ENCODE measurements at places on chromosomes 7 and 10.

- DNase-seq, result no peak
Observed at GRCh38 chr10:132745971-132746370, 40.0 kb downstream of the NKX6-2 start.

GRCh38 chr10:132209978-132210530, 23.3 kb downstream of the DPYSL4 start:
- DNase-seq, result no peak

DNA sequence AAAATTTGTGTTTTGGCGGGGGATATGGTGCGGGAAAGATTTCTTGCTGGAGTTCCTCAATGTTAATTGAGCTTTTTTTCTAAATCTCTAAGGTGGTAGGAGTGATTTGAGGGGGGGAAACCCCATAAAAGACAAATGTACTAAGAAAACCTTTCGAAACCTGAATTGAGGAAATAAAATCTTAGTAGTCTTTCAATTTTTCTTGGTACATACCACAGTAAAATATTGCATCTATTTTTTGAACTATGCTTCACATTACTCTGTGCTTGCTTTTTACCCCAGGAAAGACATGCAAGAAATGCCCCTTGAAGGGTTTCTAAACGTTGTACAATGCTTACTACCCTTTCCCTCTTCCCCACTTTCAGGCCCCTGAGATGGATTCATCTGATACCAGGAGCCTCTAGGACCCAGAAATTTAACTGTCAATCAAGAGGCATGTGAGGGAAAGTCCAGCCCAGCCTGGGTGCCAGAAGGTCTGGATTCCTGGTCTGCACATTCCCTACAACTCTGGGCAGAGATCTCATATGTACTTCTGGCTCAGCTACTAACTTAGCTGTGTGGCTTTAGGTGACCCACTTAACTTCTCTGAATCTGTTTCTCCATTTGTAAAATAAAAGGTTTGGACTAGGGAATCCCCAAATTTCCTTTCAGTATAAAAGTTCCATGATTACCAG, 5.8 kb upstream of the PDCD4 start:
- DNase-seq, result no peak

DNA sequence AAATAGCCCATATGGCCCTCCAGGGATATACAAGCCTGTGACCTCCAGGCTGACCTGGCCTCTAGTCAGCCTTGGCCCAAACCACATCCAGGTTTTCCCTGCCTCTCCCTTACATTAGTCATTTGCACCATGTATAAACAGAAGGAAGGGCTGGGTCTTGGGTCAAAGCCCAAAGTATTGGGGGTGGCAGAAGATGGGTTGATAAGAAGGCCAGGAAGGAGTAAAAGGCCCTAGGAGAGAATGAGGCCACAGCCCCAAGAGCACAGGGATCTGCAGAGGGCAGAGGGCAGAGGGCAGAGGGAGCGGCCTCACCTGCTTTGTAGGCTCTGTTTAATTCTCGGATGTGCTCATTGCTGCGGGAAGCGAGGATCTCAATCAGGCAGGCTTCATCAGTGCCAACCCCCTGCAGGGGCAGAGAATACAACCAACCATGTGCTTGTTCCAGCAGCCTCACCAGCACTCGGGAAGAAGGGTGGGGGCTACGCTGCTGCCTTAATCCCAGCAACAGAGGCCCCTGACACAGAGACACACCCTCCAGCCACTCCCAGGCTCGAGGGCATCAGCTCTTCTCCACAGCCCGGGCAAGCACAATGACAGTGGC, 31.3 kb downstream of the PLAC9 start:
- no peak for DNase-seq

DNA sequence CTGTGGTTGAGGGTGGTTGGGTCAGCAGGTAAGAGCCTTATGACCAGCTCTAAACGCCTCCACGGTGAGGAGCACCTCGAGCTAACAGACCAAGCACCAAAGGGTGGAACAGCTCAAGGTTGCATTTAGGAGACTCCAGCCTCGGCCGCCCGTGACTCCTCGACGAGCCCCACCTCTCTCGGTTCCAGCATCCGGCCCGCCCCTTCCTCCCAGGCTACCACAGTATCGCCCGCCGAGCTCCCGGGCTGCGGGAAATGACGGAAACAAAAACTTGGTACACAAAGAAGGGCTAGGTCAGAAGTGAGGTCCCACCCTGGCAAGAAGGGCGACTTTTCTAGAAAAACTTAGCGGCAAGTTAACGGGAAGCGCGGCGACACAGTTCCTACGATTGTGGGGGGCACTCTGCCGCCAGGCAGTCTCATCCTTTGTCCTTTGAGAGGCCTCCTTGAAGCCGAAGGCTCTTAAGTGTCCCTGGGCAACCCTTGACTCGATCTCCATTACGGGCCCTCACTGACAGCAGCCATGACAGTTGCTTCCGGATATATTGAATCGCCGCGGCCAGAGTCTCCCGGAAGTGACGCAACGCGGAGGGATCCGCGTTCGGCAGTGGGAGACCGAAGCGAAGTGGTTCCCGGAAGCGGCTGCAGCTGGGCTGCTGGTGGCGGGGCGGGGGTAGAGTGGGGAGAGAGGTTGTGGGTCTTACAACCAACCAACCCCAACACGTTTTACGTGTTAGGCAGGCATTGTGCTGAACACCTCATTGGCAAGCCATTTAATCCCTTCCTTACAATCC, 40.2 kb upstream of the ZNF518A start:
- peak; percentile 95 for DNase-seq

- DNase-seq, result no peak
Observed at GRCh38 chr7:84612981-84613681, 418.5 kb upstream of the SEMA3A start.

DNA sequence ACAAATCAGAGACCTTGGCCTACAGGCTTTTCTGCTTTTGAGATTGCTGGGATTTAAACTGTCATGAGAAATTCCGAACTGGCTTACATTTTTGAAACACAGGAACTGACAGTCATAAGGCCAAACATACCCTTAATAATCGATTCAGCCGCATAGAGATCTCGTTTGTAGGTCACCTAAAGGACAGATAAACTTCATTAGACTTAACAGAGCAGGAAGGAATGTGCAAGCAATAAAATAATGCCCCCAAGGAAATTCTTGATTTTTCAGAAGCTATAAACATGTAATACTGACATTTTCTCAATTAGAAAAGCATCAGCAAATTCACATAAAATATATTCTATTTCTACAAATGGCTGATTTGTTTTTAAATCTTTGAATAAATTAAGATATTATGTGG, 120.0 kb downstream of the CRPPA start:
- DNase-seq, result no peak

- no peak for DNase-seq
Observed at GRCh38 chr7:42730586-42730985, 181.3 kb downstream of the C7orf25 start.

GRCh38 chr7:22338877-22339276, 18.1 kb downstream of the RAPGEF5 start:
- DNase-seq, result no peak

GRCh38 chr10:10361301-10361885, 656.3 kb upstream of the CELF2 start:
- no peak for DNase-seq

- DNase-seq, result no peak
Observed at GRCh38 chr7:152597507-152597906, 78.4 kb downstream of the XRCC2 start.

DNA sequence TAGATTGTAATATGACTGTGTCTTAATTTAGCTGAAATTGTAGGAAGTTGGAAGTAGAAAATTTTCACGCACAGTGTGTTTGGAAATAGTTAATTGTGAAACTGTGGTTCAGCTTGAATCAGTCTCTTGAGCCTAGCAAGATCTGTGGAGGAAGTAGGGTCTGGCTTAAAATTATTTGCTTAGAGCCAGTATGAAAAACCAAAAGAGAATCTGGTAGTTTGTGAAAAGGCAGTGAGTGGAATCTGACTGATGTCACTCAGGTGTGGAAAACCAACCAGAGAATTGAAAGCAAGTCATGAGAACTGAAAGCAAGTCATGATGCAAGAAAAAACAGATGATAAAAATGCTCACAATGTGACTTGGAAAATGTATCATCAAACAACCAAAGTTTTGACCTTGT, 11.5 kb downstream of the LIPJ start:
- no peak for DNase-seq

GRCh38 chr7:75914655-75915415, at the start of gene POR:
TSS of gene POR (plus strand) at chr7:75915155. CDS start at chr7:75954002, 38,847 bp downstream.
- peak; percentile 94 for DNase-seq

GRCh38 chr10:69279110-69279509, 814 bp downstream of the HK1 start:
- no peak for DNase-seq

DNA sequence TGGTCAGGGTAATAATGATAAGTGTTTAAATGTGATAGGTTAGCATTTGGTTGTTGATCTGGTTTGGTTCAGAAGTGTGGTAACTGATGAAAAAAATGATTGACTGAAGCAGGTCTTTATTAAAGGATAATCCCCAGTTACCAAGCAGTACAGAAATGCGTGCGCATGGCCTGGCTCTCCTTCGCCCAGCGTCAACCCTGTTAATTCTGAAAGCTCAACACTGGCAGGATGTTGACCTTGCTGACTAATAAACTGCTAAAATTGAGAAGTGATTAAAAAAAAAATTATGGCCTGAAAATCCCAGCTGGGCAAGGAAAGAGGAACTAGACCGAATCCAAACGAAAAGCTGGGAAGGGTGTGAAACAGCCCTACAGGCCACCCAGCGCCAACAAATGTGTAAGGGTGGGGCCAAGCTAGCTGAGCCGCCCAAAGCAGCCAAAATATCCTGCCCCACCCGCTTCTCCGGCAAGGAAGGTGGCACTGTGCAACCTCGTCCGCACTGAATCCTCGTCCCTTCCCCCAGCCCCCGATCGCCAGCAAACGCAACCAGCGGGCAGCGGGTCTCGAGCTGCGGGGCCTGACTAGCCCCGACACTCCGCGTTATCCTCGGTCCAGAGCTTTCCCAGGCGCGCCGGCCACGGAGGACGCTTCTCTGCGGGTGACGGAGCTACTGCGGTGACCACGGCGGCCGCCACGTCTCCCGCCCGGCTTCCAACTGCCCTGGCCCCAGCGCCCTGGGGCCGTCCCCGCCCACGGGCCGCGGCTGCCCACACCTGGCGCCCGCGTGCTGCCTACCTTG, 561 bp downstream of the SHTN1 start:
- DNase-seq, result no peak

DNA sequence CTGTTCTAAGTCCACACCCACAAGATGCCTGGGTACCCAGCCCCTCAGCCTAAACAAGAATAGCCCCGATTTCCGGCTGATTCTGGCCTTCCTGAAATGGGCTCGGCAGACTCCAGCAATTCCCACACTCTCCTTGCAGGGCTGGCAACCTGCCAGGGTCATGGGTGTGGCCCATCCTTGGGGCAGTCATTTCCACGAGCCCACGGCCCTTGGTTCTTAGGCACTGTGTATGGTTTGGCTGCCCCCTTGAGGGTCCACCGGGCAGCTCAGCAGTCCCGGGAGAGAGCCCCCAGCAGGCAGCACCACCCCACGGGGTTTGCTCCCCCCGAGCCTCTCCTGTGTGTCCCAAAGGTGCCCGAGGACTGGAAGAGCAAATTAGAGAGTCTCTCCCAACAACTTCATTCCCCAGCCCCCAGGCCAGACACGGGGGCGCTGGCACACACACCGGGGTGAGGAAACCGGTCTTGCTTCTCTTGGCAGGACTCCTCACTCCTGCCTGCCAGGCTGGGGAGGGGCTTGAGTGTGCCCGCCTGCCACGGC, 142.2 kb downstream of the EMX2 start:
- DNase-seq, result no peak

DNA sequence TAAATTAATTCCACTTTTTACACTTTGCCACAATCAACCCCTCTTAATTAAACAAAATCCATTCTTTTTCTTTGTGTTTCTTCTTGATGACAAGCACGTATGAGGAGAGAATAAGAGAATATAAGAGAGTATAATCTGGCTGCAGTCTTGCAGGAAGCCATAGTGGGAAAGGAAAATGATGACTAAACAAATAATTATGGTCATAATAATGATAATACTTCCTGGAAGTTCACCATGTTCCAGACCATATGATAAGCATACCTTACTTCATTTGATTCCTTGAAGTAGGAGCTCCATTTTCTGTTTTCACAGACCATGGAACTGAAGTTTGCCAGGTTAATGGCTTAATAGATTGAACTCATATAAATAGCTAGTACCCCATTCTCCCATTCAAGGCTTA, 237.8 kb downstream of the SEMA3D start:
- no peak for DNase-seq

GRCh38 chr10:96337106-96337505, 21.7 kb downstream of the OPALIN start:
- no peak for DNase-seq

DNA sequence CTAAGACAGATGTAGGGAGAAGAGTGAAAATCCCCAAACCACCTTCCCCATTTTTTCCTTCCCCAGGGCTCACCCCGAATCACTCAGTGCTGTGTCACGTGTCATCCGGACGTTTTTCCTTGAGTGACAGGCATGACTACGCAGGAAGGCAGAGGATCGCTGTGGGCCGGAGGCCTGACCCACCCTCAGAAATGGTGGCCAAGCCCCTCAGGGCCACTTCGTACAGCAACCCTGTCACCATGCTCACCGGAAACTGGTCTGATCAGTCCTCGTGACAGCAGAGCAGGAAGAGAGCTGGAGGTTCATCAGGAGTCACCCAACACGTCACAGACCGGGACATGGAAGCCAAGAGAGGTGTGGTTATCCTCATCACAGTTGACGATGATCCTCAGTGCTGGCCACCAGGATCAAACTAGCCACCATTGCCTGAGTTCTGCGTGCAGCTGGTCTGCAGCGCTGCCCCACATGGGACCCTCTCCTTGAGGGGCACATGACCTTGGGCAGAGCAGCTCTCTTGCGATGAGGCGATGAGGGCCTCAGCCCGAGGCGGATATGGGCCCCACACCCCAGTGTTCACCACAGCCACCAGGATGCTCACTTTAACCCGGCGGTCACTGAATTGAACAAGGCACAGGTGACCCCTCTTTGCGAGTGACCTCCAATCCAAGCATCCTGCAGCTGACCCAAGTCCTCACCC, 99.3 kb upstream of the INSIG1 start:
- no peak for DNase-seq

DNA sequence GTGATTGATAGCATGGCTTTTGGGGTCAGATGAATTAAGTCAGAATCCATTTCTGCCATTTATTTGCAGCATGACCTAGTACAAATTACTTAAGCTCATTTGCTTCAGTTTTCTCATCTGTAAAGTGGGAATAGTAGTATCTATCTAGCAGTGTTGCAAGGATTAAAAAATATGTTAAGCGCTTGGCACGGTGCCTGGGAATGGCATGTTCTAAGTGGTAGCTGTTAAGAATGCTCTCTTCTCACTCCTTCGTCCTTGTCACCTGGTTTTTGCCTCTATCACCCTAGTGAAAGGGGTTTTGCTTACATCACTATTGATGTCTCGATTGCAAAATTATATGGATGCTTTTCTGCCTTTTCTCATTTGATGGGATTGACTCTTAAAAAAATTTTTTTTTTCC, 7.4 kb downstream of the TMEM248 start:
- DNase-seq, result no peak
